ENCODE measurements at places on chromosomes 1 and 21.

GRCh38 chr1:220294846-220295301 is 22.6 kb upstream of the RAB3GAP2 start:
- peak; percentile 72 for DNase-seq

- no peak for DNase-seq
These were observed 347.4 kb downstream of the SIPA1L2 start for GRCh38 chr1:232282498-232282897.

GRCh38 chr1:202162047-202162417 is 1.6 kb upstream of the PTPN7 start:
- DNase-seq, result no peak

DNA sequence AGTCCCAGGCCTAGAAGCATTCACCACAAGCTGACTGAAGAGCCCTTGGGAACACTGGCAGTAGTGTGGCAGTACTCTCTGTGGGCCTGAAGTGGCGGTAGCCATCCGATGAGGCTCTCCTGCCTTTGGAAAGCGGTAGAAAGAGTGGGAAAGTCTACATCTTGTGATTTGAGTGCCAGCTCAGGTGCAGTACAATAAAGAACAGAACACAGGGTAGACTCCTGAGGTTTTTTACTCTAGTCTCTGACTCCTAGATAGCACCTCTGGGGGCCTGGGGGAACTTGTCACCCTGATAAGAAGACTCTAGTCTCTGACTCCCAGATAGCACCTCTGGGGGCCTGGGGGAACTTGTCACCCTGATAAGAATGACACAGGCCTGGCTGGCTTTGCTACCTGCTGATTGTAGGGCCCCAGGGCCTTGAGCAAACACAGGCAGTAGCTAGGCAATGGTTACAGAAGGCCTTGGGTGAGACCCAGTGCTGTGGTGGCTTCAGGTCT is 18.0 kb upstream of the IL20 start:
- no peak for DNase-seq

GRCh38 chr1:77415579-77415978 is 133.8 kb downstream of the AK5 start:
- no peak for DNase-seq

- DNase-seq, result peak; percentile 83
These were observed 5.8 kb upstream of the KANK4 start for GRCh38 chr1:62325081-62325480.

- no peak for DNase-seq
These were observed 19.0 kb downstream of the BTG2 start for GRCh38 chr1:203324105-203325025.

GRCh38 chr1:34176830-34177603 is at the start of gene C1orf94:
TSS of gene C1orf94 (plus strand) at chr1:34176907. CDS start at chr1:34177790, 883 bp downstream.
- no peak for DNase-seq

All from ELR (cell line).